ENCODE measurements at places on chromosomes 5 and 9.

- DNase-seq = no peak
These were observed 1041.0 kb downstream of the TLE1 start for GRCh38 chr9:80648336-80648735.

GRCh38 chr5:88818296-88818695, 64.7 kb downstream of the MEF2C start:
- DNase-seq = no peak

DNA sequence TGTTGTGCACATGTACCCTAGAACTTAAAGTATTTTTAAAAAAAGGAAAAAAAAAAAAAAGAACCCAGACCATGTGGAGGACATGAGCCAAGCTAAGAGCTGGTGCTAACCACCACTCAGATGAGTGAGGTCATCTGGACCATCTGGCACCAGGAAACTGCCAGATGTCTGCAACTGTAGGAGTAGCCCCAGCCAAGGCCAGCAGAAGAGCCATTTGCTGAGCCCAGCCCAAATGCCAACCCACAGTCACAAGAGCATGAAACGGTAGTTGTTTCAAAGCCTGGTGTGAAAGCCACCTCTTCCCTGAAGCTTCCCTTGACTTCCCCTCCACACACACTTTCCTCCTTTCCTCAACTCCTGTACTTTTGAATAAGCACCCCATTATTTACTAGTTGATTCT, 69.2 kb upstream of the FCN1 start:
- peak; percentile 9 for DNase-seq

DNA sequence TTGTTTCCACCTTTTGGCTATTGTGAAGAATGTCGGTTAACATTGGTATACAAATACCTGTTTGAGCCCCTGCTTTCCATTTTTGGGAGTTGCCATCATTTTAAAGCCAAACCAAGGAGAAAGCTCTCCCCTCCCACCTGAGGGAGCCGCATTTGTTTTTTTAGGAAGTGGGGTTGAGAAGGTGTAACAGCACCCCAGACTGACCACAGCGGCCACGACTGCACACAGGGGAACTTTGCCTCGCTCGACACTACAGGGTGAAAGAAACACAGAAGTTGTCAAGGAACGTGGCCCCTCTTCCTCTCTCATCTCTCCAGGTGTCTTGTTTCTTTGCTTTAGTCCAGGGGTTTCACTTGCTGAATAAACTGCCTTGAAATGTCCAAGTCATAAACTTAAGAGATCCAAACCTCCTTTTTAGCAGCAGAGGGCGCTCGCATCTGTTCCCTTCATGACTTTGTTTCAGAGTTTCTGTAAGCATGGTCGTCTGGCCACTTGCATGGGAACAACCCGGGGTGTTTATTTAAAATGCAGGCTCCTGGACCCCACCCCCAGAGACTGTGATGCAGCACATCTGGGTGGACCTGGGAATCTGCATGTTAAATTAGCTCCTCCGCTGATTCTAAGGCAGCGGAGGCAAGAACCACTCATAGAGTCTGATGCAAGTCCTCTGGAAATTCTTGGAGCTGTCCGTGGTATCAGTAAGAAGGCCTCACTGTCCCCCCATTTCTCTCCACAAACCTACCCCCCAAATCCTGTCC, 2.1 kb upstream of the TTLL11 start:
- peak; percentile 21 for DNase-seq

- DNase-seq = no peak
These were observed 155.9 kb downstream of the MAT2B start for GRCh38 chr5:163661360-163661759.

GRCh38 chr9:13974891-13975290, 339.1 kb downstream of the NFIB start:
- no peak for DNase-seq

DNA sequence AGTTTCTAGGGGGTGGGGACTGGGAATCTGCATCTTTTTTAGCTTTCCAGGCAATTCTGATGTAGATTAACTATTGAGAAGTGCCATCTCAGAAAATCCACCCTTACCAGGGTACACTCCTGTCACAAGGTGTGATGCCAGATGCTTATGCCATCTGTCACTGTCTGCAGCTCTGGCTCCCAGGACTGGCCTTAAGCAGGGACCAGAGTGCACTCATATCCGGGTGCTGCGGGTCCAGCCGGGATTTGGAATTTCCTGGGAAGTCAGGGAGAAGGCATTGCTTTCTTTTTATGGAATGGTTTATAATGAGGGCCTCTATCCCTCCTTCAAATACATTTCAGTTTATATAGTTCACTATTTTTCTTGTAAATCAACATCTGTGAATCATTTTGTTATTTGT, 92.6 kb downstream of the TMEM174 start:
- DNase-seq = no peak

DNA sequence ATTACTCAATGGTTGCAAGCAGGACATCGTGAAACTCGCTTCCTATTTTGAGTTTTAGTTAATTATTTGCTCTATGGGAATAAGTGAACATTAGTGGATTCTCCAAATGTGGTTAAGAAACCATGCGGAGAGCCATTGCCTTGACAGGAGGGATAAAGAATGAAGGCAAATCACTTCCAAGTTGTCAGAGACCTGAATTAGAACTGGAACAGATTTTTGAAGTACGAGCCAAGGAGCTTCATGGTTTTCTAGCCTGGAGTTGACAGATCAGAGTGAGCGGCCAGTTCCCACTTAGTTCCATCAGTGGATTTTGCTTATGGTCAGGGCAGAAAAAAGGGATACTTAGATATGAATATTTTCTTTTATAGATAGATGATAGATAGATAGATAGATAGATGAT, 171.4 kb upstream of the CDH10 start:
- DNase-seq = no peak

- no peak for DNase-seq
These were observed 58.6 kb downstream of the TMC1 start for GRCh38 chr9:72579880-72580550.

Measured in sigmoid colon (tissue), 7 donors.